ENCODE measurements at places on chromosomes 1 and 21.

GRCh38 chr1:109275706-109276345 is 7.1 kb downstream of the PSRC1 start:
- no peak for DNase-seq

GRCh38 chr1:208837242-208837641 is 593.1 kb upstream of the PLXNA2 start:
- DNase-seq: no peak

GRCh38 chr1:82503822-82504221 is 703.1 kb downstream of the ADGRL2 start:
- DNase-seq: no peak

GRCh38 chr21:26945916-26946675 is 20.8 kb downstream of the ADAMTS5 start:
- no peak for DNase-seq

DNA sequence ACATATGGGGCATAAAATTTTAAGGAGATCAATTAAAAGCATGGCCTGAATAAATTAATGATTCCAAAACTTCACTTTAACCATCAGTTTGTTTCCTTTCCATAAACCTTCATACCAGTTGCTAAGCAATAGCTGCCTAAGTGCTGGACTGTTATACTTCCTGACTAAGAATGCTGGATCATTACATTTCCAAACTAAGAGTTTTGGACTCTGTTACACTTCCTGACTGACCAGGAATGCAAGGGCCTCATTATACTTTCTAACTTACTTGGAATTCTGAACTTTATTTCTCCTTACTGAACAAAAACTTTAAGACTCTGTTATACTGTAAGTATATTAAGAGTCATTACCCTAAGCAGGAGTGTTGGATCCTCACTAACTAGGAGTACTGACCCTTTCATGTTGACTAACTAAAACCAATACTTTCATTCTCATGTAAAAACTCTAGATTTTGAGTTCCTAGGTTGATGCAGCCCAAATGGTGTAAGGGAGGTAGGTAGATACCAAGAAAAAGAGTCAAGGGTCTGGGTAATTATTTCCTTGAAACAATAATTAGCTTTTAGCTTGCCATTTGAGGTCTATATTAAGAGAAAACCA is 118.2 kb downstream of the FAF1 start:
- DNase-seq: no peak

GRCh38 chr1:11886986-11887665 is 28.4 kb upstream of the NPPB start:
- no peak for DNase-seq

- peak; percentile 54 for DNase-seq
These were observed 272.3 kb downstream of the NEGR1 start for GRCh38 chr1:72010094-72010431.

DNA sequence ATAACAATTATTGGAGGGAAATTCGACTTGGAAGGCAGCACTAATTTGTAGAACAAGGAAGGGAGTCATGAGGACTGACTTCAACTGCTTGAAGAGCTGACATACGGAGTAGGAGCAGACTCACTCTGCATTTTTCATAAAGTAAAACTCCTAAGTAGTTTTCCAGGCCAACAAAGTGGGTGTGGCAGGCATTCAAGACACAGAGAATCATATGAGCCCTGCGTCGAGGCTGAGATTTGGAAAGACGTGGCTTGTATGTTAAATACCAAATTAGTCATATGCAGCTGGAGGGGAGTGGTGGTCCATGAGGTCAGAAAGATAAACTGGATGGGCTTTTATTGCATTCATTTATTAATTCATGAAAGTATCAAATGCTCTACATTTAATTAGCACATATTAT is 255.7 kb upstream of the JUN start:
- DNase-seq: no peak

DNA sequence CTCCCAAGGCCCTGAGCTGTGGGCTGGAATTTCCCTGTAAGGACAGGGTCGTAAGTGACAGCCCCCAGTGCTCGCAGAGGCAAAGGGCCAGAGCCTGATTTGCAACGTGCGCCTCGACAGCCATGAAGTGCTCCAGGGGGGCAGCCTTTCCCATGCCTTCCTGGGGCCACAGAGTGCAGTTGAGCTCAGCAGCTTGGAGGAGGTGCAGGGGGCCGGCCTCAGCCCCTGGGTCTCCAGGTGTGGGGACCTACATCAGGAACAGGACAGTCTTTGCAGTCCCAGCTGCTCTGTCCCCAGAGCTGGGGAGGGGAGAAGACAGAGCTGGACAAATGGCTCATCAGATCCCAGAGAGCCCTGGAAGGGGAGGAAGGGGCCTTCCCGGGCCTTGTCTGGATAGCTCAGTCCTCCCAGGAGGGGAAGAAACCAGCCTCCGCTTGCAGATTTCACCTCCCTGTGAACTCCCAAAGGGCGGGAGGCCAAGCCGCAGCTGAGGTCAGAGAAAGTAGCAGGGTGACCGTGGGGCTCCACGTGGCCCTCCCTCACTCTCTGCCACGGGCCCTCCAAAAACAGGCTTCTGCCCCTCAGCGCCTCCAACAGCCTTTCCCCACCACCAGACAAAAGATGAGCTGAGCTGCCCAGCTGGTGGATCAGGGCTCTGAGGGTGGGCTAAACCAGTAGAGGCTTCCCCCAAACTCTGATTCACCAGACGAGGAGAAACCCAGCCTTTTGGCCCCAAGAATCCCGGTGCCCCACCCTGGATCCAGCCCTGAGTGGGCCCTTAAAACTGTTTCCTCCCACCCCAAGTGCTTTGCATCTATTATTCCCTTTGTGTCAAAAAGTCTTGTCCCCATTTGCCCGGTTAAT is 76.5 kb downstream of the DHRS3 start:
- DNase-seq: no peak

DNA sequence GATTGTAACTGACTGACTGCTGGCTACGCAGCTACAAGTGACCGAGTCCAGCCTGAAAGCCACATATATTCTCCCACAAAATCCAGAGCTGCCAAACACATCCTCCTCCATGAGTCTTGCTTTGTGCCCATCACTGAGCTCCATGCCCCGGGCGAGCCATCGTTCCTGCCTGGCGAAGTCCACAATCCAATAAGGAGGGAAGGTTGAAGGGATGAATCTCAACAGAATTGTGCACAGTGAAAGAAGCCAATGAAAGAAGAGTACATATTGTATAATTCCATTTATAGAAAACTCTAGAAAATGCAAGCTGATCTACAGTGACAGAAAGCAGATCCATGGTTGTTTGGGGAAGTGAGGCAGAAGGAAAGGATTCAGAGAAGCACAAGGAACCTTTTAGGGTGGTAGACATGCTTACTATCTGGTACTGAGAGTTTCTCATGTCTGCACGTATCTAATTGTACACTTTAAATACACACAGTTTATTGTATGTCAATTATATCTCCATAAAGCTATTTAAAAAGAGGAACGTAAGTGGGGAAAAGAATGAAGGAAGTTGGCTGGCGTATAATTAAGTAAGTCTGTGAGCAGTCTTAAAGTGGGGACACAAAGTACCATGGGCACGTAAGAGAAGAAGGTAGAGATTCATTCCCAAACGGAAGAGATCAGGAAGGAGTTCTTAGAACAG is 115.9 kb upstream of the JUN start:
- no peak for DNase-seq

DNA sequence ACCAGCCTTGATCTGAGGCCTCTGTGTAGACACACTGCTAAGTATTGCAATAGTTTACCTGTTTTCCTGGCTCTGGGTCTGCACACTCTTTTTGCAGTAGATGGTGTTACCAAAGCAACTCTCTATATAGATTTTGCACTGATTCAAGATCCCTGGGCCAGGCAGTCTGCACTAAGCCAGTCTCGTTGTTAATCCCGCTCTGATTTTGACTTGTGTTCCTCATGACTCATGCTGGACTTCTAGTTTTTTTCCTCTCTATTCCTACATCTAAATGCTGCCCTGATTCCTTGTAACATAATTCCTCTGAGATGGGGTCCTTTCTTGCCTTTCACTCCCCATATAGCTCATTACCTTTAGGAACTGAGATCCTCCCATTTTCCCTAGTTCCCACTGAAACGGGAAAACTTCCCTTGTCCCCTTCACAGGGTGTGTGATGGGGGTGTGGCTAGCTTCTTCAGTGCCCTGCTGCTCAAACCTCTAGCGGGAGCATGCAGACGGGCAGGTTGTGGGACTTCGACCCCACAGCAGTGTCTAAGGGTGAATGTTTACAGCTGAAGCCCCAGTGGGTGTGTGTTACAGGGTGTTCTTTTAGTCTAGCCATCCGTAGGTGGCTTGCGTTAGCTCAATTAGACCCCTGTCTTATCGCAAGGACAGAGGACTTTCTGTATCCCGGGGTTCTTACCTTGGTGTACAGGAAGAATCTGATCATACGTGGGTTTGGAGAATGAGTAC is 106.5 kb upstream of the RAB3GAP2 start:
- no peak for DNase-seq

GRCh38 chr1:49906365-49906764 is 117.4 kb downstream of the AGBL4 start:
- no peak for DNase-seq

DNA sequence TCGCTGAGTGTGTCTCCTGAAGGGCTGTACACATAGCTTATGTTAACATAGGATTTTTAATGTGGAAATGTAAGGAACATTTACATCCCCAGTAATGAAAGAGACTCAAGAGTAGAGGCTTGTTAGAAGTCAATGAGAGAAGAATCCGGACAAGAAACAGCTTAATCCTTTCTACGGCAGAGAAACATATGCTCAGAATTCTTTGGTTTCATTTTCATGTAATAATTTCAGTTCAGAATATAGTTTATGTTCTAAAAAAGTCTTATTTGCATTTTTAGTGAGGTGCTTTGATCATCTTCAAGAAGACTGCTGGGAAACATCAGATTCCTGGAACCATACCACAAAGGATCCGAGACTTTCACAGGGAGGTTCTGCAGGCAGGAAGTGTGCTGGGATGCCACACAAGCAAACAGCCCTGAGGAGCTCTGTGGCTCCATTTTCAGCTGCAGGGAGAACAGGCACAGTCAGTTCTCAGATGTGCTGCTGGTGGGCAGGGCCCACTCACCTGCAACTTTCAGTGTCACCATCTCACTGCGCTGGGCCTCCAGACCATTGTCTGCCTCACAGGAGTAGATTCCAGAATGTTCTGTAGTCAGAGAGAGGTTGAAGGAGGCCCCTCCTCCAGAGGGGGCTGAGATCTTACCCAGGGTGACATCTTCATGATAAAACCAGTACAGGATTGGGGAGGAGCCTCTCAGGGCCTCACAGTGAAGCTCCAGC is 28.4 kb downstream of the FCRL5 start:
- DNase-seq: peak; percentile 56

DNA sequence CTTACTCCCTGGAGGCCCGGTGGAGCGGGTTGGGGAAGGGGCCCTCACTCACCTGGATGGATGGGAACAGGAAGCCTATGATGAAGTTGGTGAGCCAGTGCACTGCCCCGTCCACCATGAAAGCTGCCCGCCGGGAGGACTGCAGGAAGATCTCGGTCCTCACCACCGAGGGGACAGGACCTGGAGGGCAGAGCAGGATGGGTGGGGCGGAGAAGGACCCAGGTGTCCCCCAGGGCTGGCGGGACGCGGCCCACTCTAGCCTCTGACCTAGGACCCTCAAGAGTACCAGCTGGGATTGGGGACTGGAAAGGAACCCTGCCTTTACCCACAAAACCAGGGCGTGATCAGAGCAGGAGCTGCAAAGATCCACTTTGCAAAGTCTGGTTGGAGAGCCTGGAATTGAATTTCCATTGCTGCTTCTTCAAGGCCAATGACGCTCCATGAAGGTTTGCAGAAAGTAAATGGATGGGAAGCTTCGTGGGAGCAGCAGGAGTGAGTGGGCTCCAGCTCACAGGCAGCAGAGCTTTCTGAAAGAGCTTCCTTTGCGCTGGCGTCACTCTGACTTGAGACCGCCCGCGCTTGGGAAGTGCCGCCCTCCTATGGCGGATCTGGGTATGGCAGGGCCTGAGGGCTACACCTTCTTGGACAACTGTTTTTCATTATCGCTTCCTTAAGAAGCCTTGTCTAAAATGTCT is 21.4 kb downstream of the SLC2A7 start:
- peak; percentile 84 for DNase-seq

DNA sequence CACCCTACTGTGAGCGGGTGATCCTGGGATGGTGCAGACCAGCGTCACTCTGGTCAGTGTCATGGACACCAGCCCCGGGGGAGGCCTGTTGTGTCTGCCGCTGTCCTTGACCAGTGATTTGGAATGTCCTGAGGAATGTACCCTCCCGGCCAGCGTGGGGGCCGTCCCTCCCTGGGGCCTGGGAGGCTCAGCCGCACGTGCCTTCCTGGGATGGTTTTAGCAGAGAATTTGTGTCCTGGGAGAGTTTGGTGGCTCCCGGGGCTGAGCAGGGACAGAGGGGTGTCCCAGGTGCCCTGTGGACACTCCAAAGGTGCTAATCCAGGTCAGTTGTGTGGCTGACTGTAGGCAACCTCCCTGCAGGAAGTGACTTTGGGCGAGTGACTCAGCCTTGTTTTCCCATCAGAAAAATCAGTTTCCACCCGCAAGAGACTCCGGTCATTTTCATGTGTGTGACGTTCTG is 6.2 kb downstream of the ARHGEF16 start:
- no peak for DNase-seq

GRCh38 chr1:234214911-234215892 is 158.1 kb upstream of the COA6 start:
- peak; percentile 32 for DNase-seq

DNA sequence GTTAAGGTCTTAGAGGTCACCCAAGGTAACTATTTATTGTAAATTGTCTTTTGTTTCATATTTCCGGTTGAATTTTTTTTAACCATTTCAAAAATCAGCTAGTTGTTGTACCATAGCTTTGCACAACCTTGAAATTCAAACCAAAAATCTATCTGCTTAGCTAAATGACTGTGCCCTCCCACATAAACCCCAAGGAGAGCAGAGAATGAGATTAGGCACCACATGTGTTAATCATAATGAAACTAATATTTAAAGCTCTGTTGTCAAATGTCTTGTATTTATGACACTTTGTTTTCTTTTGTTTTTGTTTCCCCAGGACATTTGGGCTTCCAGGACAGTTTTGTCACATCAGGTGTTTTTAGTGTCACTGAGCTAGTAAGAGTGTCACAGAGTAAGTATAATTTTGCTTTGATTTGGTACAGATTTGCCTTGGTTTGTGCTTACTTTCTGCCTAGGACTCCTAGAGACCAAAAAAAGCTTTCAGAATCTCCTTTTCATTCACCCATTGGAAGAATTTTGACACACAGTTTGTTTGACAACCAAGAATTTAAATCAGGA is 249.9 kb downstream of the NFIA start:
- no peak for DNase-seq

DNA sequence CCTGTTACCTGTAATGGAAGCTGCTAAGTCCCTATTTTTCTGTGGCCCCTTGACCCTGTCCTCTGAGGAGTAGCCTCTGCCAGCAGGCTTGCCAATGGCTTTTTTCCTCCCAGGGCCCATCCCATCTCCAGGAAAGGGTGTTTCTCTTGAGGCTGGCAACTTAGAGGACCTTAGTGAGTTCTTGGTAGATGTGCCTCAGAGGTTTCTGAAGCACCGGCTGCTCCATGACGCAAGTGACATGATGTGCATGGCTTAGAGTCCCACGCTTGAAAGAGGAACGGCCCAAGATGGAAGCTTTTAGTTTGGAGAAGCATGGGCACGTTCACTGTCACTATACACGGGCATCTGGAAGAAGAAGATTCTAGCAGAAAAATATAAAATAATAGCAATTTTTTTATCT is 63.0 kb downstream of the TGFB2 start:
- no peak for DNase-seq

Measured in DND-41 (cell line).